ENCODE measurements at places on chromosomes 12 and 14.

- no peak for DNase-seq
Measured at GRCh38 chr12:120630104-120630892, 10.1 kb upstream of the CABP1 start.

DNA sequence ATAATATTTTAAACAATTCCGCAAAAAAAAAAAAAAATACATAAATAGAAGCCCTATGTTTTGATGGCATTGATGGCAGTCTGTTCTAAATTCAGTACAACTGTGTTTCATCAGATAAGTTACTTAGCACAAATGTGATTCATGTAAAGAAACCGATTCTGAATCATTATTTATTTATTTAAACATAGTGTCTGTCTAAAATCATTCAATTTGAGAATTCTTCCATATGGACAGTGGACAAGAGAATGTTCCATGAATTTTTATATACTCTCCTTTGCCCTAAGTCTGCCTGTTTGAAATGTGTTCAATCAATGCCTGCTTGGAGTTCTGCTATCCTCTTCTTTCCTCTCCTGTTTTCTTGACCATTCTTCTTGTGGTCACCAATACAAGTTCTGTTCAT is 126.5 kb downstream of the PDE3A start:
- DNase-seq: no peak

DNA sequence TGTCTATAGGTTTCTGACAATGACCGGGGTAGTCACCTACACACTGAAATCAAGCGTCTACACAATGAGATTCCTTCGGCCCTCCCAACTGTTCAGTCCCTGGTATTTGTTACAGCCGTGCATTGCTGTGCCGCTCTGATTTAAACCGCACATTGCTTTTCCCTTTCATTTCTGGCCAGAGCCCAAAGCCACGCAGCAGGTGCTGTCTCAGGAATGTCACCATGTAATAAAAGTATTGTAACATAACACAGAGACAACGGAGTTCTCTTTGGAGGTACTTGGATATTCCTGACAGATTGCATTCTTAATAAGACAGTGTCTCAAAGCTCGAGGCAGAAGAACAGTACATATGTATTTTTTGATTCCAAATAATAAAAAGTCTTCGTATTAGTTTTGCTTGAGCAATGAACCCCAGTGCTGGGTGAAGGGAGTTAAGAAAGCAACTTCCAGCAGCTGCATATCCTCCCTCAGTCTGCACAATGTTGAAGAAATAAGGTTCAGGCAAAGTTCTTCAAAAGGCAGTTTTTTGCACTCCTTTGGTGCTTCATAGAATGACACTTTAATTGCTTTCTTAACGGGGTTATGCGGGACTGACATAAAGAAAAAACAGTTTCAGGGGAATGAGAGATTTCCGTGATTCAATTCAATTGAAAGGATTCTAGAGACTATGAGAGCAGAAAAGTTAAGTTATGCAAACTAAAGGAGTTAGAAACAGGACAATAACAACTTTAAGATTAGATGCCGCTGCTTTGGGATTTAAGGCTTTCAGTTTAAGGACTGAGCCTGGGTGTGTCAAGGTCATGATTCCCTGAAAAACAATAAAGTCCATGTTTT is 288.7 kb upstream of the FLRT2 start:
- no peak for DNase-seq

GRCh38 chr12:129827866-129828384 is 75.9 kb downstream of the TMEM132D start:
- DNase-seq: no peak

GRCh38 chr12:4449851-4450221 is 4.2 kb upstream of the FGF6 start:
- DNase-seq: no peak

DNA sequence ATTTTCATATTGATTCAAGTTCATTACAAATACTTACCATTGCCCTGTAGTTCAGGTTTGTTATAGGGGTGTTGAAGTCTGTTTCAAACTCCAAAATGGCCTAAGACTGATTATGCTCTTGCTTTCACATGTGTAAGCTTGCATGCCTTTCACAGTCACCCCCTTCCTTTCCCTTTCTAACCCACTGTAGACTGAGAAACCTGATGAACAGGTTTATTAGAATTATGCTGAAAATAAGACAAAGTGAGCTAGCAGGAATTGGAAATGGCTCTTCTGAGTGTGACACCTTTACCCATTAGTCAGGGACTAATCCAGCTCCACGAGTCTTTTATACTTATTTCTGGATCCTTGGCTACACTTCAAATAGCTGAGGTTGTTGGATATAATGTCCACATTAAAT is 38.9 kb downstream of the FBXO33 start:
- DNase-seq: no peak

DNA sequence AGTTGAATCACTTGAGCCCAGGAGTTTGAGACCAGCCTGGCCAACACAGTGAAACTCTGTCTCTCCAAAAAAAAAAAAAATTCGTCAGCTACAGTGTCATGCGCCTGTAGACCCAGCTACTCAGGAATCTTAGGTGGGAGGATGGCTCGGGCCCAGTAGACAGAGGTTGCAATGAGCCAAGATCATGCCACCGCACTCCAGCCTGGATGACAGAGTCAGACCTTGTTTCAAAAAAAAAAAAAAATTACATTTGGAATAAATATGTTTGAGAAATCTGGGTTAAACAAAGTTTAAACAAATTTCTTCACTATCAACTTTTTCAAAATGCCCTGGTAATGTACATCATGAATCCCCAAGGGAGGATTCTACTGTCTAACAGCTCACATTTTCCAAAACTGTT is 187.0 kb upstream of the RASSF8 start:
- DNase-seq: no peak

DNA sequence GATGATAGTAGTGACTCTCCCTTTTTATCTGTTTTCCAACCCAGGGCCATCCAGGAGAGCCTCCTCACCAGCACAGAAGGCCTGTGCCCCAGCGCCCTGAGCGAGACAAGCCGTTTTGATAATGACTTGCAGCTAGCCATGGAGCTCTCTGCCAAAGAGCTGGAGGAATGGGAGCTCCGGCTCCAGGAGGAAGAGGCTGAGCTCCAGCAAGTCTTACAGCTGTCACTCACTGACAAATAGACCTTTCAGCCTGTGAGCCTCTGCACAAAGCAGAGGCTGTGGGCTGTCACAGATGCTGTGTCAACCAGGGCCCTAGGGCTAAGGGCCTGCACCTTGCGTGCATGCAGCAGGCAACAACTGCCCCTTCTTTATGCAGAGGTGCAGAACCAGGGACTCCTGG is 11.0 kb downstream of the C12orf76 start:
- no peak for DNase-seq

GRCh38 chr12:26239122-26239851 is 43.9 kb downstream of the SSPN start:
- no peak for DNase-seq

GRCh38 chr12:126582231-126582630 is 1517.0 kb downstream of the AACS start:
- no peak for DNase-seq

DNA sequence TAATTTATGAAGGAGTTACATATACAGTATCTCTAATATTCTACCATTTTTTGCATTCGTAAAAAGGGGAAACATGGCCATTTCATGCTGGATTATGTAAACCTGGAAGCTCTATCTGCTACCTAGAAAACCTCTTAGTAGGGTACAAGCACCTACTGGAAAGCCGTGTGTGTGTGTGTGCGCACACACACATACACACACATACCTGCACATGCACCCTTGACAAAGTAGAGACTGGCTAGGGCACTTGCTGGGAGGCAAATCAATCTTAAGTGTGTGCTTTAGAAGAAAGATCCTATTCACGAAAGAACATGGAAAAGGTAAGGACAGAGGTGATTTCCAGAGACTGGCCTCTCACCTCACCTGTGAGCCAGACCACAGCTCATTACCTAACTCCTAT is 190.8 kb downstream of the SLC5A8 start:
- no peak for DNase-seq

GRCh38 chr12:104473374-104473983 is 16.7 kb downstream of the CHST11 start:
- DNase-seq: no peak

GRCh38 chr14:65413739-65414045 is 1.2 kb downstream of the FUT8 start:
- DNase-seq: no peak

DNA sequence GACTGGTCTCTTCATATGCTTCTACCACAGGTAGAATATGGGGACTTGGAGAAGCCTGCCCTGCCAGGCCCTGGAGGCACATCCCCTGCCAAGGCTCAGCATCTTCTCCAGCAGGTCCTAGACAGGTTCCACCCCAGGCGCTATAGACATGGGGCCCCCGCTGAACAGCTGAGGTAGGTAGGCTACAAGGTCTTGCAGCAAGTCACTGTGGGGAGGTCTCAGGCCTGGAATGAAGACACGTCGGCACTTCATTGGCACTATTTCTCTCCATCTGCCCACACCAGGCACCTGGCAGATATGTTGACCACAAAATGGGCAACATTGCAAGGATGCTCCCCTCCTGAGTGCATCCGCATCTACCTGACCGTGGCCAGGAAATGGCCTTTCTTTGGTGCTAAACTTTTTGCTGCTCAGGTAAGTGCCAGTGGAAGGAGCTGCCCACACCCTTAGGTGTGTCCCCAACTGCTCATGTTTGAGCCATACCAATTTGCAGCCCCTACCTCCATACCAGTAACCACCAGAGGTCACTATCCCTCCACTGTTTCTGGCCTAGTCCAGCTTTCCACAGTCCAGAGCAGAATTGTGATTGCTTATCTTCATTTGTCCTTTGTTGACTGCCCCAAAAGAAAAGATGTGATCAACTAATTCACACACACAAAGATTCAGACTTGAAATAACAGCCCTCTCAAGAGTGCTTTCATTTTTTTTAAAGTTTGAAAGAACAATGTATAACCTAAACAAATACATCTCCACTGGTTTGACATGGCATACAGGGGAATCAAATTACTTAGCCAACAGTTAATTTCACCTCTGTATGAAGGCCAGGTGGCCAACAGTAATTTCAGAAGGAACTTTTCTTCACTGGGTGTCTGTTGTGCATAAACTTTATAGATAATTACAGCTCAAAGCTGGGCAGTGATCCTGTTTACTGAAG is 16.1 kb downstream of the PIGH start:
- no peak for DNase-seq

DNA sequence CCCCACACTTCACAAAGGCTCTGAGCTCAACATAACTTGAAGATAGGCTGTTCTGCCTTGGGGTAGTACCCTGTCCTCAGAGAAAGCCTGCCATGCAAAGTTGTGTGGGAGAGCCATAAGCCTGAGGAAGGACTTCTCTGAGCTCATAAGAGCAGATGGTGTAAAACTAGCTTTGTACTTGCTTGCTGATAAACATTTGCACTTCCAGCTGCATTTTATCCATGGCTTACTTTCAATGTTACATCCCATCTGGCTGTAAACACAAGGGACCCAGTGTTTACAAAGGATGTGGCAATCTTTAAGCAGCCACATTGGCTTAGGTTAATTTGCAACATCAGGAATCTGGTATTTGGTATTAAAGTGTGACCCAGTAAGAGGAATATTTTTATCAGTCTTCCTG is 258.1 kb downstream of the IPO8 start:
- DNase-seq: no peak

DNA sequence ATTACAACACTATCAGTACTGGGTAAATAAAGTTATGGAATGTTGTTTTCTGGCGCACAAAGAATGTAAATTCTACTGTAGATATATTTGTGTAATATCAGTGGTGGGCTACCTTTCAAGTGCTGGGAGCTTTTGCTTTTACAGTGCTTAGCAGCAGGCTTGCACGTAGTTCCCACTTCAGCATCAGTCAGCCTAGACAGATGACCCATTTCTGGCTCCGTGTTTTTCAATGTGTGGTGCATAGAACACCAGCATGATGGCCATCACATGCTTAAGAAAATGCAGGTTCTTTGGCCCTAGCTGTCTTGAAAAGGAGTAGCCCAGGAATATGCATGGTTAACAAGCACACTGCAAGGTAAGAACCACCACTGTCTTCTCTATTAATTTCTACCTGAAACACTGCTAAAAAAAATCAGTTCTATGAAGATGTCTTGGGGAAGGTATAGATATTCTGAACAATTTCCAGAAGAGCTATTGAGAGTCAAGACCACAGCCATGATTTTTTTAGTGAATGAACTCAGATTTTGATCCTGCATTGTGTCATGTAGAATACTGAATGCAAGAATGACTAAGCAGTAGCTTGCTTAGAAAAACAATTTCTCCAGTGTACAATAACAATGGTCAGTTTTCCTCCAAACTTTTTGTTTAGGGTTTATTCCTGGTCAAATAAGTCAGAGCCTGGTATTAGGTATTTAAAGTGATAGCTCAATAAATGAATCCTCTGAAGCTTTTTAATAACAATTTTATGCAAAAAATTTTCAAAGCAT is 195.7 kb downstream of the AKAP6 start:
- no peak for DNase-seq

DNA sequence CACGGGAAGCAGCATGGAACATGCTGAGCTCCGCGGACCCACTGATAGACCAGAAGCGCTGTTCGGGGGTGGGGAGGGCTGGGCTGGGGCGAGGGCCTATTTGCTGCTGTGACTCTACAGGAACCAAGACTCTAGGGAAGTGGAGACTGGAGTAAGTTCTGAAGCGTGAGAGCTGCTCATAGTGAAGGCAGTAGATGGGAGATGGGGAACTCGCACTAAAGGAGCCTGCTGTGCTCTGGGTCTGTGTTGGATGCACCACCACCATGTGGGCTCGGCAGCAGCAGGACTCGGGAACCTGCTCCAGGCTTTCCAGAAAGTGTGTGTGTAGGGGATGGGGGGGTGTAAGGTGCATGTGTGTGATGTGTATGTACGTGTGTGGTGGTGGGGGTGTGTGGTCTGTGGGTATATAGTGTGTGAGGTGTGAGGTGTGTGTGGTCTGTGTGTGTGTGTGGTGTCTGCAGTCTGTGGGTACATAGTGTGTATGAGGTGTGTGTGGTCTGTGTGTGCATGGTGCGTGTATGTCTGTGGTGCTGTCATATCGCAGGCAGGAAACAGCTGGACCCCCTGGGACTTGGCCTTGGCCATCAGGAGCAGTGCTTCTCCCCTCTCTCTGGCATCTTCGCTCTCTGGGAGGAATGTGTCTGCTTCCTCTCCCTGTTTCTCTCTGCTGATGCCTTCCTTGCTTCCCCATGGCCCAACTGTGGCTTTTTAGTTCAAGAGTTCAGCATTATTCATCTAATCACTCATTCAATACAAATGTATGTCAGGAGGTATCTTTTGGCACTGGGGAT is 378.9 kb downstream of the FUT8 start:
- DNase-seq: no peak

GRCh38 chr12:102215992-102216691 is 18.5 kb upstream of the PMCH start:
- DNase-seq: no peak

DNA sequence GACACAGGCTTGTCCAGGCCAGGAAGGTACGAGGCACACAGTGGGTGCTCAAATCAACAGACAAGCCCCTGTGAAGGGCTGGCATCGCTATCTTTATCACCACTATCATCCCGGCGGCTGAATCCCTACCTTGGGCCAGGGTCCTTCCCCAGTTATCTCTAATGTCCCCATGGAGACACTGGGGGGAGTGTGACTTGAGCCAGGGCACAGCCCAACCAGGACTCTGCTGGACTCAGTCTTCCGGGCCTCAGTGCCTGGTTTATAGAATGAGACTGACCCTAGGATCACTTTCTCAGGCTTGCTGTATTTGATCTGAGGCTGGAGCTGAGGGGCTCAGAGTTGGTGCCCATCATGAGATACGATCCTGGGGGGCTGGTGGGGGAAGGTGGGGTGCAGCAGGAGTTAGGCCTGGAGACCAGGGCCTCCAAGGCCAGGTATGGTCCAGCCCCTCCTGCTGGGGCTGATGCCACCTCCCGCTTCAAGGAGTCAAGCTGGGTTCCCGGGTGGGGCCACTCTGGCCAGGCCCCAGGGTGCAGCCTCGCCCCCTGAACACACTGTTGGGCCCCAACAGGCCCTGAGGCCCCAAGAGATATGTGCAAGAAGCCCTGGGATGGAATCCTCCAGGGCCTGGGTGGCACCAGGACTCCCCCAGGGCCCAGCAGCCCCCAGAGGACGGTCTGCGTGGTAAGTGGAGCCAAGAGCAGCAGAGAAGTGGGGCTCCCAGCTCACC is 11.8 kb downstream of the BEGAIN start:
- DNase-seq: no peak

Measured in activated T-helper 1 cell treated with Interleukin-2 at 50 U/mL for 16 hours (primary cell).